ENCODE measurements at places on chromosomes 11 and 22.

- DNase-seq, result no peak
Measured at GRCh38 chr11:2395856-2396255, 4.7 kb upstream of the TSSC4 start.

DNA sequence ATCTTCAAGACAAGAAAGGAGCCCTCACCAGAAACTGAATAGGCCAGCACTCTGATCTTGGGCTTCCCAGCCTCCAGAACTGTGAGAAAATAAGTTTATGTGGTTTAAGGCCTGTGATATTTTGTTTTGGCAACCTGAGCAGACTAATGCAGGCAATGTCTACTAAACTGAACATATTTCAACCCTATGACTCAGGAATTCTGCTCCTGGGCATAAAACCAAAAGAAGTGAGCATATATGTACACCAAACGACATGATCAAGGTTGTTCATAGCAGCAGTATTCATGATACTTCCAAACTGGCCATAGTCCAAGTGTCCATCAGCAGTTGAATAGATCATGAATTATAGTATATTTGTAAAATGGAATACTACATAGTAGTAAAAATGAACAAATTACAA lies 29.0 kb downstream of the CSNK2A3 start:
- DNase-seq, result no peak

GRCh38 chr11:76671237-76671592 lies 668 bp upstream of the LRRC32 start:
- no peak for DNase-seq

- no peak for DNase-seq
Measured at GRCh38 chr11:15622231-15622890, 507.6 kb downstream of the INSC start.

DNA sequence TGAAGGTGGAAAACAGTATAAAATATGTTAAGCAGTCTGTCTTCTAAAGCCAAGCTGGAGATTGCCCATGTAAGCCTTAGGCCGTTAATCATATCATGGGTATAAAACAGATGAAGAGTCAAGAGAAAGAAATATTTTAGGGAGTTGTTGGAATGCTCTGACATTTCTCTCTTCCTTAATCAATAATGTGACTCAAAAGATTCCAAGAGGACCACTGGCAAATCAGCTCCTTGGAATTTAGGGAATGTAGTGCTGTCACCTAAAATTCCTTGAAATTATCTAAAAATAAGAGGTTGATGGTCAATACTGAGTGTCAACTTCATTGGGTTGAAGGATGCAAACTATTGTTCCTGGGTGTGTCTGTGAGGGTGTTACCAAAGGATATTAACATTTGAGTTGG lies 525.9 kb downstream of the KCNA4 start:
- DNase-seq, result no peak

DNA sequence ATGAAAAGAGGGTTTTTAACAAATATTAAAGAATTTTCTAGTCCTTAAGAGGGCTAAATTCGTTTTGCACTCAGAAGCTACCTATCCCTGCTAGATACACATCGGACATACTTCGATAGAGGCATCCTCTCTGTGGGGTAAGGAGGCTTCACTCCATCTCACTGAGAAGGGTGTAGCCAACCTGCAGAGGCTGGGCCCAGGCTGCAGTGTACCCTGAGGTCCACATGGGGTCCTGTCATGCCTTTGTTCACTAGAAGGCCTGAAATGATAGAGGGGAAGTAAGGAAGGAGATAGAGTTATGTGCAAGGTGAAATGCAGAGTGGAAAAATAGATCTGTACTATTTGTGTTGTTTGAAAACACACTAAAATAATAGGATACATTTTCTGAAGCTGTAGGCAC lies 45.6 kb downstream of the IGSF9B start:
- no peak for DNase-seq

DNA sequence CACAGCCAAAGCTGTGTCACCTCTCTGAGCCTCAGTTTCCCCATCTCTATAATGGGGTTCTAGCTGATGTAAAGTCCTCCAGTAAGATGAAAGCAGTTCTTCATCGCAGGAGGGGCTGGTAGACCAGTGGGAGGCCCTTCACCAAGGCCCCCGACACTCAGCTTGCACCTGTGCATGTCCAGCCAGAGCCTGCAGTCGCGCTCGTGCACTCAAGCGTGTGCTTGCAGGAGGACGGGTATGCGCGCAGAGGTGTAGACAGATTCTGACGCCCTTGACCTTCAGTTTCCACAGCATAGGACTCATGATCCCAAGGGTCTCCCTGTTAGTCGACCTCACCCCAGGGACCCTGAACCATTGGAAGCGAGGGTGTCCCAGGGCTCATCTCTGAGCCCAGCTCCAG lies 633.7 kb downstream of the TBC1D22A start:
- DNase-seq, result no peak

DNA sequence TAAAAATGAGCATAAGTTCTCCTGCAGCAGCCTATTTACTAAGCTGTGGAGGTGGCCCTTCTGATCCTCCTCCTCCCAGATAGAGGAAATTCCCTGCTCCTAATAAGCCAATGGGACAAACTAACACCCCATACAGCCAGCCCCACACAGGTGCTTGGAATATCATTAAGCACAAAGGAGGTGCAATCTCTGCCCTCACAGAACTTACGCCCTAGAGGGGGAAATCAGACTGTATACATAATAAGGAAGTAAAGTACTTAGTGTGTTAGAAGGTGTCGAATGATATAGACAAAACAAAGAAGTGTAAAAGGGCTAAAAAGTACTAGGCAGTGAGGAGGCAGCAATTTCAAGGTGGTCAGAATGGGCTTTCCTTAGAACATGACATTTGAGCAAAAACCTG lies 5.8 kb downstream of the MS4A12 start:
- DNase-seq, result no peak

DNA sequence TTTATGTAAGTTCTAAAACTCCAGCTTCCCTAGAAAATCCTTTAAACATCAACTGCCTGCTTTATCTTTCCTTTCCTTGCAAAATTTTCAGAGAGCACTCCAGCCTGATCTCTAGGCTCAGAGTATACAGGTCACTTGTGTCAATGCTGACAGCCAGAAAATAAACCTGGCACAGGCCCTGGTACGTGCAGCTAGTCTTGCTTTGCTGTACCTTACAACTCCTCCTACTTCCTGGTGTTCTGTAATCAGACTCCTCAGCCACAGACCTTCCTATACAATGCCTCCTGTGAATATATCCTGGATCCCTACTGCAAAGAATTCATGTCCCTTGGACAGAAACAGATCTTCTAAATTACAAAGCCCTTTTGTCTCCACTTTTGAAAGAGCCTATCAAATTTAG lies 24.2 kb upstream of the TMEM123 start:
- DNase-seq, result no peak

- DNase-seq, result no peak
Measured at GRCh38 chr11:127242676-127243075, 242.1 kb upstream of the KIRREL3 start.

DNA sequence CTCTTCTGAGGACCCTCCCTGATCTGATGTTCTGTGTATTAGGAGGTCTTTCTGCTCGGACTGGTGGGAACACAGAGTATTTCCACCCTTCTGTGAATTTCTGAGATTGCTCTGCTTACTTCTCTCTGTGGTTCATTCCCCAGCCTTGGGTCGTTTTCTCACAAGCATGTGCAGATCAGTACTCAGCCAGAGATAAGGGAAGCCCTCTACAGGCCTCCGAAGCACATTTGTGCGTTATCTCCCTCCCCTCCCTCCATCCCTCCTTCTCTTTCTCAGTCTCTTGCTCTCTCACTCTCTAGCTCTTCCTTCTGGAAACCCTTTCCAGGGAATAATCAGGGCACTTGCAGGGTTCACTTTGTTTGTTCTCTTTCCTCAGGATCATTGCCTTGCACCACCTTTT lies 35.2 kb upstream of the TUB start:
- DNase-seq, result no peak

GRCh38 chr11:27540051-27540450 lies 33.5 kb upstream of the LIN7C start:
- no peak for DNase-seq

GRCh38 chr11:110428956-110429730 lies 605 bp upstream of the FDX1 start:
- DNase-seq, result no peak

DNA sequence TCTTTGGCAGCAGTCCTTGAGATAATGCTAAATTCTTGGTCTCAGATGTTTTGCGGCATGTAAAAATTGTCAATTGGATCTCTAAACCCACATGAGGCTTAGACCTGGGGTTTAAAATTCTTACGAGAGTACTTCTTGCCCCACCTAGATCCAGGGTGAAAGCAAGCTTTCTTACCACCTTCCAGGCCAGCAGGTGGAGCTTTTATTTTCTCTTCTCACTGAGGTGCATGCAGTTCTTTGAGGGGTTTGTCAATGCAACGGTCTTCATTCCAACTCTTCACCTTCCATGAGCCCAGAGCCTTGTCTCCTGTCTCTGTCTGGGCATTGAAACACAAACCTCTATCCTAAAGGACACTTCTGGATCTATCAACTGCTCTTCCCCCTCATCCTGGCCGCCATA lies 154.1 kb downstream of the MYO18B start:
- no peak for DNase-seq

GRCh38 chr11:10998674-10999073 lies 140.8 kb upstream of the ZBED5 start:
- DNase-seq, result no peak

DNA sequence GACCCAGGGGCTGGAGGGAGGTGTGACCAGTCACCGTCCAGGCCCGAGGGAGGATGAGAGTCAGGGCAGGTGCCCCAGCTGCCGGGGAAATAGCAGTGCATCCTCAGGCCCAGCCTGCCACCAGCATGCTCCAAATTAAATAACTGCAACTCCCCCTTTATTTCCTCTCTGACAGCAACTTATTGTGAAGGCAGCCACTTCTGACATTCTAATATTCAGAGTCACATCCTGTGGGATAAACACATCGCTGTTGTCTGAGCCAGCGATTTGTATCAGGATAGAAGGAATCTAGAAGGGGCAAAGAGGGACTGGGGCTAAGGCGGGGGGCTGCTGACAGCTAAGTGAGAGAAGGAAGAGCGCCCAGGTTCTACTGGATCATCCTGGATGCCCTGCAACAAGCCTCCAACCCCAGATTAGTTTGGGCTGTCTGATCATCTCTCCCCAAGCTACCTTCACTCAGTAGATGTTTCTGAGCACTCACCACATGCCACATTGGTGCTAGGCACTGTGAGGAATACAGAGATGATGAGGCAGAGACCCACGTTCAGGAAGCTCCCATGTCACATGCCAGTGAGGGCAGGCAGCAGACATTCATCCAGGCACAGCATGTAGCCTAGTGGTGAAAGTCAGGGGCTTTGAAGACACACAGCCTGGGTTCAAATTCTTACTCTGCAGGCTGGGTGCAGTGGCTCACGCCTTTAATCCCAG lies 214.1 kb downstream of the BUD13 start:
- DNase-seq, result no peak

GRCh38 chr11:14390669-14391068 lies 31.7 kb upstream of the RRAS2 start:
- no peak for DNase-seq

GRCh38 chr11:73384872-73385689 lies 8.9 kb downstream of the RELT start:
- DNase-seq, result no peak

DNA sequence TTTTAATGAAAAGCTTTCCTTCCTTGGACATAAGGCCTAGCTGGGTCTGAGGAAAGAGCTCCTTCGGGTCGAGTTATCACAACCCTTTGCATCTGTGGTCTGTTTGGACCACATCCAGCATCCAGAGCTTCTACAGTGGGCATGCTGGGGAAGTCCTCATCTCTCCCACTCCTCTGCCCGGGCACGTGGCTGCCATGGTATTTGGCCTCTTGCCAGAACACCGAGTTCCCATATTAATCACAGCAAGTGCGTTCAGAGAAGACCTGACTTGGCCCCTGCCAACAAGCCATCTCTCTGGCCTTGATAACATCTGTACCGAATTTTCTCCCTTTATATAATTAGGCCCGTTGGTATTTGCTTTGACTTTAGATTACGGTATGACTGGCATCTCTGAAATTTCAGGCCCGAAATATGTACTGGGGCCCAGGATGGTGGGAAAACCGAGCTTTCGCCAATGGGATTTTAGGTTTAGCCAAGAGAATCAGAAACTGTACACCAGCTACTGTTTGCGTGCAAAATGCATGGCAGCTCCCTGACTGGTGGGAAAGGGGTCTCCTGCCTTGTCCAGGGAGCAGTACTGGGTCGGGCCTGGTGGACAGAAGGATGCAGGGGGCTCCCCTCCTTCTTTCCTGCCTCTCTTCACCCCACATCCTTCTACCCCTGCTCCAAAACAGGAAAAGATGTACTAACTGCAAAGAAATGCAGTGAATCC lies 90.0 kb downstream of the MICAL2 start:
- no peak for DNase-seq

DNA sequence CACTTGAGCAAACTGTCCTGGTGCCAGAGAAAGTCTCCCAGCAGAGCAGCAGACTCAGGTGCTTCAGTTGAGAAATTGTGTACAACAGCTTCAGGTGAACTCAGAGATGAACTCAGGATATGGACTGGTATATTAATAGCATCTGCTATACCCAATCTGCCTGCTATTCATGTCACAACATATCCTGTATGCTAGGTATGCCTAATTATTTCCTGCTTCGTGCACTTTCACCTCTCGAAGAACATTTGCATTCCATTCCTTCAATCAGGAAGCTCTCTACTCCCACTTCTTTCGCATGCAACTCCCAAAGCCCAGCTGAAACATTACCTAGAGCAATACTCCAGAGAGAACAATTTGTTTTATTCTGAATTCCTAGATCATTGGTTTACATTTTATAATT lies 207.7 kb downstream of the KCNA4 start:
- DNase-seq, result no peak

DNA sequence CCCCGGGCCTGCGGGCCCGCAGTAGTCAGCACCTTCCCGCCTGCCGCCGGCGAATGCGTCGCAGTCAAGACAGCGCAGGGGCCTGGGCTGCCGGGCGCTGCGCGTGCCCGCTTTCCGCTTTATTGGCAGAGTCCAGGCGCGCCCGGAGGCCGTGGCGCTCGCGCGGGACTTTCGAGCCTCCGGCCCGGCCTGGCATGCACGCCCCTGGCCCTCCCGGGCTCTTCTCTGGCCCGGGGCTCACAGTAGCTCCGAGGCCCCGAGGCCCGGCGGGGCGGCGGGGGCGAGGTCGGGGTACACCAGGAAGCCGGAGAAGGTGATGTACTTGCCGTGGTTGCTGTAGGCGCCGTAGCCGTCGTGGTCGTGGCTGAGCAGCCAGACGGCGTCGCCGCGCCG lies 3.1 kb downstream of the FAM180B start:
- no peak for DNase-seq

- no peak for DNase-seq
Measured at GRCh38 chr11:15278128-15278527, 163.4 kb downstream of the INSC start.

GRCh38 chr22:24236656-24237055 lies 8.2 kb downstream of the GGT5 start:
- no peak for DNase-seq

DNA sequence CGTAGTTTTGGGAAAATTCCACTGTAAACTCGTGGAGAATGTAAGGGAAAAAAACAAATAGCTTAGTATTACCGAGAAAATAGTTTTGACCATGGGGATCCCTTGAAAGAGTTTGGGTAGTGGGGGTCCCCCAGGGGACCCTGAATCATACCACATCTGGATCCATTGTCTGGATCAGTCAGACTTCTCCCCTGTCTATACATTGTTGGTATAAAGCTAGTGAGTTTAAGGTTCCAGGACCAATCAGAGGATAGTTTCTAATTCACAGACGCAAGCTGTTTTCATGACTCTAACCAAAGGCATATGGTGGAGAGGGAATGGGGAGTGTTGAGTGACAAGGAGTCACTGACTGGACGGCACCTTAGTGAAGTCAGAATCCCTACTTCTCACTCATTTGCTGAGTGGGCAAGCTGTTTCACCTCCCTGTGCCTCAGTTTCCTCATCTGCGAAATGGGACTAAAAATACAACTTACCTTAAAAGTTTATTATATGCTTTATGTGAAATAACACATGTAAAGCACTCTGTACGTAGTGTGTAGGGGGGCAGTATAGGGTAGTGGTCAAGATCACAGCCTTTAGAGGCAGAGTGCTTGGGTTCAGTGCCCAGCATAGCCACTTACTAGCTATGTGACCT lies 90.2 kb downstream of the TRAF6 start:
- no peak for DNase-seq

All from activated T-cell treated with anti-CD3 and anti-CD28 coated beads, Interleukin-2, amount 50 U/mL, for 24 hours (primary cell).